ACHN (cell line): ENCODE measurements at places on chromosomes 2 and 18.

GRCh38 chr18:12769644-12770440, 67.0 kb downstream of the PSMG2 start:
- no peak for DNase-seq

- DNase-seq: no peak
Observed at GRCh38 chr2:235265348-235265965, 228.4 kb upstream of the AGAP1 start.

- no peak for DNase-seq
Observed at GRCh38 chr2:180203972-180204371, 196.9 kb upstream of the CWC22 start.

DNA sequence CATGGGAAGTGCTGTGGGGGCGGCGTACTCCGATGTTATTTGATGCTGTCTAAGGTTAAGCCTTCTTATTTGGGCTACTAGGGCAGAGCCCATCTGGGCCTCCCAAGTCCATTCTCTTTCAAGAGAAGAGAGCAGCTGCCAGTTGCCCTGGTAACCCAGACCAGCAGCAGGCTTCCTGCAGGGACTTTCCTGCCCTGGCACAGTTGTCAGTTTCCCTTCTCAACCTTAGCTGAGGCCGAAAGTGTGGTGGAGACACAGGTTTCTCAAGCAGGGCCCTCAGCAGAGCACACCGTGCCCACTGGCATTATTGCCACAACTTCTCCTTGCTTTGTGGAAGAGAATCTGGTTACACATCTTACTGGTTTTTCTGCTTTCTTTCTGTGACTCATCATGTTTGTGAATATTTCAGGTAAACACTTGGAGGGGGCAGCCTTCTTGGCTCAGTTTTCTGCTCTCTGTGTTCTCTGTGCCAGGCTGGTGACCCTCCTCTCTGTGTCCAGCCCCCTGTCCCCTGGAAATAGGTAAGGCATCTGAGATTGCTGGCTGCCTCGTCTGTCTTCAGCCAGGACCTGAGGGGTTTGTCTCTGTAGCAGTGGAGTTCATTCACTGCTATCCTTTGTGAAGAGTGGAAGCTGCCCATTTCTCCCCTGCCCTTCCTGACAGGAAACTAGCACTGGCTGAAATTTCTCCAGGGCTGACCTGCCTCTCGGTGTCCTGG, 111.0 kb downstream of the B3GNT2 start:
- no peak for DNase-seq

DNA sequence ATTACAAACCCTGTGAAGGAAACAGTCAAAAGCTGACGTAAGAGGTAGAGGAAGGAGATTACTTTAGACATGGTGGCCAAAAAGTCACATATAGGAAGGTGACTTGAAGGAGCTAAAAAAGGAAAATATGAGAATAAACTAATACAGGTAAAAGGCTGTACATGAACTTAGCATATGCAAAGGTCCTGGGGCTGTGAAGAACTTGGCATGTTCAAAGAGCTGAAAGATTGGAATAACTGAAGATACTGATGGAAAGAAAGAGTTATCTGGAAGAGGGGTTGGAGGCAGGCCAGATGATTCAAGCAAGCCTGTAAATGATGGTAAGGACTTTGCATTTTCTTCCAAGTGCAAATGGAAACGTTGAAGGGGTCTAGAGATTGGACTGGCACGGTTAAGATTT, 13.2 kb downstream of the IL36A start:
- no peak for DNase-seq

DNA sequence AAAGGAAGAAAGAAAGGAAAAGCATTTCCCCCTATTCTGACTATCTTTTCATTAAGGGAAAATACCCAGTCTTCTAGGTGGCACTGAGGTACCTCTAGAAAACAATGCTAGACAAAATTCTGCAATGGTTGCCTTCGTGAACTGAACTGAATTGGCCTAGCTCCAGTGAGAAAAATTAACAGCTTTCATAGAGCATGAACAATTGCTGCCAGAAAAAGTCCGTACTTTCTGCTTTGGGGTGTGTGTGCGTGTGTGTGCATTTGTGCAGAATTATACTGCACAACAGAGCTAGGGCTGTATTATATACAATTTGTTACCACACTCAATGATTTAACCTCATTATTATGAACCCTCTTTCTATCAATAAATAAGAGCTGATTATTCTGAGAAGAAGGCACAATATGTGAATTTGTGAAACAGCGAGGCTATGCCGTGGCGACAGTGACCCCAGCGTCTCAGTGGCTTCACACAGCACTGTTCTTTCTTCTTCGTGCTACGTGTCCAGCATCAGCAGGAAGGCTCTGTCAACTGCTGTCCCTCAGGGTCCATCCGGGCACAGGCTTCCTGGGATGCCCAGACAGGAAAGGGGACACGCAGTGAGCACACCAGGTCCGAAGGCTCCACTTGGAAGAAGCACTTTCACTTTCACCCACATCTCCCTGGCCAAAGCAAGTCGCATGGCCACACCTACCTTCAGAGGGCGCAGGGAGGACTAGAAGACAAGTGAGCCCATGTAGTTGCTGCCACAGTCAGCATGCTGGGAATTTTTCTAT, 47.5 kb downstream of the PTGR3 start:
- DNase-seq: peak; percentile 76

GRCh38 chr2:203909261-203909967, 27.1 kb upstream of the ICOS start:
- peak; percentile 49 for DNase-seq
